ENCODE measurements at places on chromosomes 3 and 15. TPM values are rescaled to one million over a fixed set of nuclear protein-coding genes. Genes with fewer than 3 reads are reported as not detected.

The CMTM8 gene
- not detected for total RNA-seq

The CFAP91 gene
- total RNA-seq: not detected

The ACTC1 gene
- total RNA-seq: 0.83 TPM

The LYSMD2 gene
- total RNA-seq: 7.2 TPM

The FANCD2OS gene
- not detected for total RNA-seq

The KCNMB2 gene
- total RNA-seq: not detected

The BCL2A1 gene
- 4.5 TPM for total RNA-seq

All from IMR-90 (cell line).